ENCODE measurements at places on chromosomes 6 and 20.
A peak's percentile ranks its signal among the peaks of the same experiment; 100 is the strongest.

DNA sequence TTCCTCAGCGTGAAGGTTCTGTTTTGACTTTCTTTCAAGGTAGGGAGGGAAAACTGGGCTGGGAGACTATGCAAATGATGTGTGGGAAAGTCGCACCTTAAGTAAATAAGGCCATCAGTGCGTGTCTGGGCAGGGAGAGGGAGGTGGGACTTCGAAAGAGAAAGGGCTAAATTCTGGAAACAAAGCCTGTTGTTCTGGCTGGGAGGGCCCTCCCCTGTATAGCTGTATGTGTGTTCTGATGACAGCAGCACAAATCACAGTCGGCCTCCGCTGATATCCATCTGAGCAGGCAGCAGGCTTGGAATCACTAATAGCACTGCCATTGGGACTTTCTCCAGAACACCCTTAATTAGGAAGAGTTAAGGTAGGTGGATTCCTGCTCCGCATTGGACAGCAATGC lies 19.2 kb downstream of the JAG1 start:
- DNase-seq: peak; percentile 81

- no peak for DNase-seq
These were observed 92.0 kb downstream of the TTLL2 start for GRCh38 chr6:167416676-167417430.

DNA sequence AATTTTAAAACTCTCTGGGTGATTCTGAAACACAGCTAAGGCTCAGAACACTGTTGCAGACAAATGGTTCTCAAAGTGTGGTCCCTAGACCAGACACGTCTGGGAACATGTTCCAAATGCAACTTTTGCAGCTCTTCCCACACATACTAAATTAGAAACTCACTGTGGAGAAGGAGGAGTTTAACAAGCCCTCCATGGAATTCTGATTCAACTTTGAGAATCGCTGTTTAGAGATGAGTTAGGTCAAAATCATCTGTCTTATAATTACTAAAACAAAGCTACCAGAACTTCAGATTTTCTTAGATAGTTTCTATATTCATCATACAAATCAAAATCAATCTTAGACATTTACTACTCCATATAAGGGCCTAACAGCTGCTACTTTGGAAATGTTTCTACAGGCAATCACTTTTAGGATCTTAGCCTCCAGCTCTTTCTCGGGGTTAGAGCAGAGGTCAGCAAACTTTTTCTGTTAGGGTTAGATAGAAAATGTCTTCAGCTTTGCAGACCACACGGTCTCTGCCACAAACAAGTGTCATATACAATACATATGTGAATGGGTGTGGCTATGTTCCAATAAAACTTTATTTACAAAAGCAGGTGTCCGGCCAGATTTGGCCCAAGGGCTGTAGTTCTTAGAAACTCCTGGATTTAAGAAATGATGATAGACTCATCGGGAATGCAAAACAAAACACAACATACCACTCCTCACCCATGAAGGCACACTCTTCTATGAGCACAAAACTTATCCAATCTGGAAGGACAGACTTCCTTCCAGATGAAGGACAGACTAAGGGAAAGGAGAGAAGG lies 50.0 kb upstream of the ARHGAP18 start:
- DNase-seq: no peak

DNA sequence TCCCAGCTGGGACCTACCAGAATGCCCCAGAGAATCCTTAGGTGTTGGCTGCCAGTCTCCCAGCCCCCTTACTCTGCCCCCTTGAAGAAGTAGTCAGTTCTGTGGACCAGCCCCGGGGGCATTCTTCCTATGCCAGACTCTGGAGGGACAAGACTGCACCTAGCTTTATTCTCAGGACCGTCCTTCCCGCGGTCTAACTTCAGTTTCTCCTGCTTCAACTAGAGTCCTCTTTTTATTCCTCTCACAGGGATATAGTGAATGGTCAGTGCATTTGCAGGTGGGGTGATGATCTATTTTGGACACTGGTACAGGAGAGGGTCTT lies 35.9 kb upstream of the MDFI start:
- no peak for DNase-seq

GRCh38 chr20:8996817-8997512 lies 71.9 kb upstream of the PLCB4 start:
- DNase-seq: no peak

- DNase-seq: no peak
These were observed 1.7 kb downstream of the THBS2 start for GRCh38 chr6:169251822-169252504.

GRCh38 chr6:150189122-150189521 lies 46.3 kb downstream of the PPP1R14C start:
- no peak for DNase-seq

DNA sequence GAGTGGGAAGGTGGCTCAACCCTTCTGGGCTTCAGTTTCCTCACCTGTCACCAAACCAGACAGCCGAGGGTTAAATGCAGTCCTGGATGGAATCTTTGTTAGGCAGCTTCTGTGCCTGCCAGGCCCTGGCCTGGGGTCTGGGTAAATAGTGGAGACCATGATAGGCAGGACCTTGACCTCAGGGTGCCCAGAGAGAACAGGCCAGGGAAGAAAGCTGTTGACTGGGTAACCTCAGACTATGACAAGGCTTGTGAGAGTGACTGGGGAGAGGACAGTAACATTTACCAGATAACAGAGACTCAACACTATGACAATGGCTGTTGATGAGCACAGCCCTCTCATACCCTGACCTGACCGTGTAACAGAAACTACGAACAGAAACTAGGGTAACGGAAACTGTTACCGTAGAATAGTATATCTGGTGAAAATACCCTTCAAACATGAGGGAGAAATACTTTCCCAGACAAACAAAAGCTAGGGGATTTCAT lies 218.3 kb downstream of the PREX1 start:
- no peak for DNase-seq

- DNase-seq: no peak
These were observed 26.1 kb downstream of the GFOD1 start for GRCh38 chr6:13461307-13461706.

GRCh38 chr6:48141975-48142374 lies 31.0 kb upstream of the PTCHD4 start:
- DNase-seq: peak; percentile 97

- DNase-seq: no peak
These were observed 73.8 kb downstream of the SCML4 start for GRCh38 chr6:107750176-107750797.

GRCh38 chr6:43945768-43946080 lies 175.7 kb downstream of the VEGFA start:
- DNase-seq: no peak
